Astrocyte (in vitro differentiated cells and primary cell): ENCODE measurements at places on chromosomes 16 and 17.

DNA sequence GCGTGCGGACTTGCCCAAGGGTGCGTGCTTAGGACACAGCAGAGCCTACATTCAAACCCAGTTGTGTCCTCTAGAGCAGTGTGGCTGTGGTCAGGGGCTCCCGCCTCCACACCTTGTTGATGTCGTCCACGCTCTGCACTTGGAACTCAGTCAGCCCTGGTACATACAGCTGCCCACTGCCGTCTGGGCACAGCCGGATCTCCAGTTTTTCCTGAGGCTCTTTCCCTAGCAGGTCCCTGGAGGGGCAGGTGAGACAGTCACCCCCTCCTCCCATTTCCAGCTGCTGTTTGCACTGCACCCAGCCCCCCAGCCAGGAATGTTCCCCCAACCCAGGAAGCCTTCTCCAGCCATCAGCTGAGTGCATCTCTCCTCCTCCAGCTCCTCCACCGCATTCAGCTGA, 25.7 kb downstream of the KATNB1 start:
- no peak overlapping the region for H3K4me3 ChIP-seq
- no peaks in the 10 kb centered on the region for H3K27me3 ChIP-seq
- H3K4me1 ChIP-seq, result peaks cover 8% of the 10 kb centered on the region
- H3K36me3 ChIP-seq, result peaks cover 8% of the 10 kb centered on the region
- H3K27ac ChIP-seq, result no peak overlapping the region

GRCh38 chr16:26736084-26736483, 330.6 kb upstream of the C16orf82 start:
- no peaks in the 10 kb centered on the region for H3K36me3 ChIP-seq
- no peak overlapping the region for H3K27ac ChIP-seq
- DNase-seq, result no peak
- H3K4me3 ChIP-seq, result no peak overlapping the region

DNA sequence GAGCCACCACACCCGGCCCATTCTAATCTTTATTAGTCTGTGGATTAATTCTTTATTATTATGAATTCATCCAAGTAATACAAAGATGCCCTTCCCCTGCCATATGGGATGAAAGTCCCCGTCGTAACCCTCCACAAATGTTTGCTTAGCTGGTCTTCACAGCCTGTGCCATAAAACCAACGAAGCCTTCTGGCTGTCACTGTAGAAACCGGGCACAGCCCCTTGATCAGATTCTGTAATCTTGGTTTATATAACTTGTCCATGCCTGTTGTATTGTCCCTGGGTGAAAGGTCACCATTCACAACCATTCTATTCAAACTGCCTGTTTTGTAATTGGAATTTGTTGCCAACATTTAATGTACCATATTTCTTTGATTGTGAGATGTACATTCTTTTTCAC, 66.5 kb downstream of the ATP2C2 start:
- H3K27ac ChIP-seq, result no peak overlapping the region
- H3K4me1 ChIP-seq, result no peaks in the 10 kb centered on the region
- DNase-seq, result no peak
- H3K36me3 ChIP-seq, result no peaks in the 10 kb centered on the region
- H3K27me3 ChIP-seq, result peaks cover 10% of the 10 kb centered on the region

GRCh38 chr17:18987230-18987610, 17.3 kb downstream of the FAM83G start:
- no peak overlapping the region for H3K27ac ChIP-seq
- no peak for DNase-seq
- H3K4me1 ChIP-seq, result peaks cover 6% of the 10 kb centered on the region
- H3K27me3 ChIP-seq, result no peaks in the 10 kb centered on the region
- H3K4me3 ChIP-seq, result no peak overlapping the region

DNA sequence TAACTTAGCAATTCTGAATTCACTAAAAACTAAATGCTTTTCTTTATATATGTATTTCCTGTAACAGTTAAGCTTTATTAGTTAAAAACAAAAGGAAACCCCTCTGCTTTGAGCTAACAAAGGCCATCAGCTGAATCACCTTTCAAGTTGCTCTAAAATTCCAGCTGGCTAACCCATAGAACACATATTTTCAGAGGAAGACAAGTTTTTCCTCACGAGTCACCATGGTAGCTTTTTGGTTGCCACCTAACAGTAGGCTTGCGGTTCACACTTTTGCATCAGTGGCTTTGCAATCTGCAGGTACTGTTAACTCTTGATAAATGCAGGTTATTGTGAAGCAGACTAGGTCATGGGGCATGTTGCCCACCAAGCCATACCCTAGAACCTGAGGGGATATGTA, 57.6 kb upstream of the IRX5 start:
- no peak for DNase-seq
- H3K36me3 ChIP-seq, result no peaks in the 10 kb centered on the region
- no peaks in the 10 kb centered on the region for H3K27me3 ChIP-seq
- no peak overlapping the region for H3K4me3 ChIP-seq

- H3K36me3 ChIP-seq, result no peaks in the 10 kb centered on the region
- peak overlapping the region; percentile 81 for H3K4me3 ChIP-seq
- no peaks in the 10 kb centered on the region for H3K27me3 ChIP-seq
These were observed 661 bp downstream of the LRRC3C start for GRCh38 chr17:39927929-39928857.

- no peaks in the 10 kb centered on the region for H3K36me3 ChIP-seq
- no peak overlapping the region for H3K4me3 ChIP-seq
- no peak for DNase-seq
- H3K4me1 ChIP-seq, result no peaks in the 10 kb centered on the region
- no peaks in the 10 kb centered on the region for H3K27me3 ChIP-seq
- H3K27ac ChIP-seq, result no peak overlapping the region
These were observed 161.0 kb downstream of the CBLN1 start for GRCh38 chr16:49120631-49121030.

- DNase-seq, result no peak
- H3K4me1 ChIP-seq, result peaks cover 4% of the 10 kb centered on the region
- H3K36me3 ChIP-seq, result no peaks in the 10 kb centered on the region
- H3K27me3 ChIP-seq, result no peaks in the 10 kb centered on the region
- H3K4me3 ChIP-seq, result no peak overlapping the region
- no peak overlapping the region for H3K27ac ChIP-seq
These were observed 91.8 kb downstream of the KCNJ2 start for GRCh38 chr17:70261170-70261569.

GRCh38 chr17:11935734-11936406, 61.4 kb downstream of the ZNF18 start:
- H3K4me1 ChIP-seq, result no peaks in the 10 kb centered on the region
- DNase-seq, result no peak

- H3K4me1 ChIP-seq, result peaks cover 34% of the 10 kb centered on the region
- no peak overlapping the region for H3K4me3 ChIP-seq
- H3K27me3 ChIP-seq, result no peaks in the 10 kb centered on the region
These were observed 70.2 kb downstream of the HIC1 start for GRCh38 chr17:2125013-2125535.

DNA sequence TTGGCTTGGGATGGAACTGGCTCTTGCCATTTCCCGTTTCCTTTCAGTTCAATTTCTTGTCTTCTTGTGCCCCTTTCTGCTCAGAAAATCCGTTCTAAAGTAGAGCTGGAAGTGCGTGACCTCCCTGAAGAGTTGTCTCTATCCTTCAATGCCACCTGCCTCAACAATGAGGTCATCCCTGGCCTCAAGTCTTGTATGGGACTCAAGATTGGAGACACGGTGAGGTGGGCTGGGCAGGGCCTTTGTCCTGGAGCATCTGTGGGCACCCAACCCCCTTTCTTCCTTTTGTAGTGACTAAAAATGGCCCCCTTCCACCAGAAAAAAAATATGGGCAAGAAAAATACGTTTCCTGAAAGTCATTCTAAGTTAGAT, 32.9 kb upstream of the EFCAB13 start:
- H3K4me1 ChIP-seq, result peaks cover 20% of the 10 kb centered on the region
- no peaks in the 10 kb centered on the region for H3K27me3 ChIP-seq
- no peak overlapping the region for H3K27ac ChIP-seq
- no peak overlapping the region for H3K4me3 ChIP-seq
- H3K36me3 ChIP-seq, result peaks cover 2% of the 10 kb centered on the region

- peaks cover 4% of the 10 kb centered on the region for H3K4me1 ChIP-seq
- no peak for DNase-seq
- no peaks in the 10 kb centered on the region for H3K27me3 ChIP-seq
These were observed 4.1 kb downstream of the SYNGR2 start for GRCh38 chr17:78172249-78173051.

- no peaks in the 10 kb centered on the region for H3K36me3 ChIP-seq
- H3K27ac ChIP-seq, result no peak overlapping the region
These were observed 31.3 kb upstream of the RASD1 start for GRCh38 chr17:17527534-17527933.

GRCh38 chr16:77424871-77425604, 9.8 kb downstream of the ADAMTS18 start:
- H3K4me3 ChIP-seq, result no peak overlapping the region
- H3K27me3 ChIP-seq, result peaks cover 3% of the 10 kb centered on the region
- H3K36me3 ChIP-seq, result no peaks in the 10 kb centered on the region
- H3K4me1 ChIP-seq, result peaks cover 8% of the 10 kb centered on the region
- DNase-seq, result peak; percentile 25
- H3K27ac ChIP-seq, result peak overlapping the region; percentile 51

GRCh38 chr16:53704445-53704813, 473 bp downstream of the FTO start:
- peaks cover 7% of the 10 kb centered on the region for H3K4me1 ChIP-seq
- DNase-seq, result no peak
- no peaks in the 10 kb centered on the region for H3K27me3 ChIP-seq
- H3K36me3 ChIP-seq, result no peaks in the 10 kb centered on the region
- peak overlapping the region; percentile 69 for H3K27ac ChIP-seq

DNA sequence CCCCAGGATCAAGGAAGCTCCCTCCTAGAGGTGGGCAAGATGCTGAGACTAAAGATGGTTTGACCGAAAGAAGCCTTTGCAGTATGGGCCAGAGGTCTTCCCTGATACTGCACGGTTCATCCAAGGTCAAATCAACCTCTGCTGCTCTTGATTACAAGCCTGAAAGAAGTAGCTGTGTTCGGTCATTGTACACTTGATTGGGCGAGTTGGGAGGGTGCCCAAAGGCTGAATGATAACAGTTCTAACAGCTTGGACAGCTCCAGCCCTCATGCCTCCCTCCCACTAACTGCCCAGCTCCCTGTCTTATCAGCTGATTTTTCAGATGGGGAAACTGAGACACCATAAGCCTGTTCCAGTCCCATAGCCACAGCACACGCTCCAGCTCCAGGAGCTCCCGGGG, 42.8 kb downstream of the ABCC12 start:
- DNase-seq, result no peak
- no peaks in the 10 kb centered on the region for H3K4me1 ChIP-seq
- no peaks in the 10 kb centered on the region for H3K36me3 ChIP-seq
- peaks cover 11% of the 10 kb centered on the region for H3K27me3 ChIP-seq
- H3K27ac ChIP-seq, result no peak overlapping the region
- no peak overlapping the region for H3K4me3 ChIP-seq

- DNase-seq, result peak; percentile 89
- no peak overlapping the region for H3K4me3 ChIP-seq
- peaks cover 11% of the 10 kb centered on the region for H3K36me3 ChIP-seq
- no peaks in the 10 kb centered on the region for H3K27me3 ChIP-seq
- peaks cover 15% of the 10 kb centered on the region for H3K4me1 ChIP-seq
- H3K27ac ChIP-seq, result peak overlapping the region; percentile 64
These were observed 42.2 kb upstream of the CORO6 start for GRCh38 chr17:29664743-29665480.

- H3K27ac ChIP-seq, result no peak overlapping the region
- DNase-seq, result no peak
- H3K4me3 ChIP-seq, result no peak overlapping the region
- no peaks in the 10 kb centered on the region for H3K4me1 ChIP-seq
- H3K27me3 ChIP-seq, result no peaks in the 10 kb centered on the region
- H3K36me3 ChIP-seq, result no peaks in the 10 kb centered on the region
These were observed 443.6 kb downstream of the WWOX start for GRCh38 chr16:78543023-78543422.

DNA sequence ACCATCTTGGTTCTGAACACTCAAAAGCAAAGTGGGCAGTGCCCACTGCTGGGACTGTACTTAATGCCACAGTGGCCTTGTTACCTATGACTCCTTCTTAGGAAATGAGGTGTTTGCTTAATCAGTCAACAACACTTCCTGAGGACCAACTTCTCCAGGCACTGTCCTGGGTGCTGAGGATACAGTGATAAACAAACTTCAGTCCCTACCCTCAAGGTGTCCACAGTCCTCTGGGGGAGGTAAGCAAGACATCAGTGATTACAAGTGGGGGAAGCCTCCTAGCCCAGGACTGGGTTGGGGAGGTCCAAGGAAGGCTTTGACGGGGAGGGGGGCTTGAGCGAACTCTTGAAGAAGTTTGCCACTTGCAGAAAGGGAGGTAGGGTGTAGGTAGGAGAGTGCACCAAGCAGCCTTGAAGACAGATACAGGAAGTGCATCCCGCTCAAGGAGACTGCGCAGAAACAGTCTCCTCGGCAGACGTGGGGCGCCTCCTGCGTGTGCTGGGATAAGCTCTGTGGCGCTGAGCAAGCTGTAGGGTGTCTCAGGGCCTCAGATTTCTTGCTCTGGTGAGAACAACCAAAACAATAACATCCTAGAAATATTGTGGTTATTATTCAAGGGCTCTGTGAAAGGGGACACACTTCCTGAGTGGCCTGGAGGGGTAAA, 2.6 kb upstream of the ABCC3 start:
- H3K27me3 ChIP-seq, result peaks cover 11% of the 10 kb centered on the region
- no peak overlapping the region for H3K4me3 ChIP-seq
- no peak for DNase-seq
- no peak overlapping the region for H3K27ac ChIP-seq
- peaks cover 11% of the 10 kb centered on the region for H3K4me1 ChIP-seq
- H3K36me3 ChIP-seq, result no peaks in the 10 kb centered on the region

DNA sequence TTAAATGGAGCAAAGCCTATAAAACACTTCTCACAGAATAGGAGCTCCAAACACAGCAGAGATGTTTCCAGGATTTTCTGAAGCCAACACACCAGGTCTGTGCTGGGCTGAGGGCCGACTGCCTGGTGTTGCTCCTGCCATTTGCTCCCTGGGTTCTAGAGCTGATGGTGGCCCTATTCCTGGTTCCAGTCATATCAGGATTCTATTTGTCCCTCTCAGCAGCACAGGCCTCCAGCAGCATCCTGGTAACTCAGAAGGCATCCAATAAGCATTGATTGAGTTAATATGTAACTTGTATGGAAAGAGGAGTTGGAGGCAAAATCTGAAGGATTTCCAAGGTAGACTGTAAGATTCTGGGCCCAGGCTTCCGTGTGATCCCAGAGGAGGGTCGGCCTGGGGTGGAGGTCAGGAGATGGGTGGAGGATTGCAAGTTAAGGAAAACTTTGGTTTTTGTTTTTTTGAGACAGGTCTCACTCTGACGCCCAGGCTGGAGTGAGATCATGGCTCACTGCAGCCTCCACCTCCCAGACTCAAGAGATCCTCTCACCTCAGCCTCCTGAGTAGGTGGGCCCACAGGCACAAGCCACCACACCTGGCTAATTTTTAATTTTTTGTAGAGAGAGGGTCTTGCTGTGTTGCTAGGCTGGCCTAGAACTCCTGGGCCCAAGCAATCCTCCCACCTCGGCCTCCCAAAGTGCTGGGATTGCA, 5.7 kb downstream of the NUPR1 start:
- no peaks in the 10 kb centered on the region for H3K27me3 ChIP-seq
- no peak for DNase-seq
- no peaks in the 10 kb centered on the region for H3K36me3 ChIP-seq
- H3K27ac ChIP-seq, result no peak overlapping the region

- no peak overlapping the region for H3K4me3 ChIP-seq
- H3K27ac ChIP-seq, result no peak overlapping the region
- H3K4me1 ChIP-seq, result no peaks in the 10 kb centered on the region
- H3K27me3 ChIP-seq, result no peaks in the 10 kb centered on the region
- no peak for DNase-seq
These were observed 1893.0 kb downstream of the TP53TG3F start for GRCh38 chr16:35352431-35352830.
